ENCODE measurements at places on chromosomes 1 and 21.

DNA sequence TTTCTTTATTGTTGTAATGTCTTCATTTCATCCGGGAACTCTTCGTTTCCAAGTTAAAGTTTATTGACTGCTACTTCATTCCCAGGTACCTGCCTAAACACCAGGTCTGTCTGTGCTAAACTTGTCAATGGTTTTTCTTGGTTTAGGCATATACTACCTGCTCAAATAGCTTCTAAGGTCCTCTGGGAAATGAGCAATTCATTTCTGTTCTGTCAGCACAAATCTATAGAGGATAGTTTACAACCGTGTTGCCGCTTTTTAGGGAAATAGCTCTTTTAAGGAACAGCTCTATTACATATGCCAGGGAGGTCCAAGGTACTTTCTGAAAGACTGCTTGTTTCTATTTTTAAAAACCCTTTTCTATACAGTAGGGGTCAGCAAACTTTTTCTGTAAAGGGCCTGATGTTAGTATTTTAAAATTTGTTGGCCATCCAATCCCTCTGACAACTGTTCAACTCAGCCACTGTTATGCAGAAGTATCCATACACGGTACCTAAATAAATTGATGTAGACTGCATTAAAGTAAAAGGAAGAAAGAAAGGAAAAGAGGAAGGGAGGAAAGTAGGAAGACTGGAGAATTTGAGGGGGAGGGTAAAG lies 222.7 kb upstream of the PTBP2 start:
- DNase-seq: no peak

GRCh38 chr1:96588416-96588995 lies 133.1 kb upstream of the PTBP2 start:
- DNase-seq: no peak

DNA sequence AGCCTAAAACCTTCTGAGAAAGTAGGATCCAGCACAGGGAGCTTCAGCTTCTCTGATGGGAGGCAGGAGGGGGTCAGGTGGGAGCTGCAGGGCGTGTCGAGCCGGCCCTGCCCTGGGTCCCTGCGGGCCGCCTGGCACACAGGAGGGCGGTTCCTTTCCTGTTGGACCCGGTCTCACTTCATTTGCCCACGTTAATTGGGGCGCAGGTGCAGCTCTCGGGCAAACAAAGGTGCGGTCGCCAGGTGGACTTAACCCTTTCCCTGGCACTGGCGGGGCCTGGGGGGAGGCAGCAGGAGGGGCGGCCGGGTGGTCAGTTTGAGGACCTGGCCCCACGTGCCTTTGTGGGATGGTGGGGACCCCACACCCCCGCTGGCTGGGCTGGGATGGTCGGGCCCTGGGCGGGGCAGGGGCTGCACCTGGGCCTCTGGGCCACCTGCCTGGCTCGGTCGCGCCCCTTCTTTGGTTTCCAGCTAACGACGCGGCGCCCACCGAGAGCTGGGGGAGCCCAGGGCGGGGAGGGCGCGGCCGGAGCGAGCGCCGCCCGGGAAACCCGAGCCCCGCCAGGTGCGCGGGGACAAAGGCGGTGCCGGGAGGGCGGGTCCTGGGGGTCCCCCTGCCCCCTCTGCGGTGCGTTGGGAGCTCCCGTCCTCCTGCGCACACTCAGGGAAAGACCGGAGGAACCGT lies 20.8 kb upstream of the C1orf159 start:
- no peak for DNase-seq

- no peak for DNase-seq
Measured at GRCh38 chr1:69459244-69459643, 108.5 kb upstream of the LRRC7 start.

- no peak for DNase-seq
Measured at GRCh38 chr21:18373606-18374005, 30.0 kb downstream of the TMPRSS15 start.

DNA sequence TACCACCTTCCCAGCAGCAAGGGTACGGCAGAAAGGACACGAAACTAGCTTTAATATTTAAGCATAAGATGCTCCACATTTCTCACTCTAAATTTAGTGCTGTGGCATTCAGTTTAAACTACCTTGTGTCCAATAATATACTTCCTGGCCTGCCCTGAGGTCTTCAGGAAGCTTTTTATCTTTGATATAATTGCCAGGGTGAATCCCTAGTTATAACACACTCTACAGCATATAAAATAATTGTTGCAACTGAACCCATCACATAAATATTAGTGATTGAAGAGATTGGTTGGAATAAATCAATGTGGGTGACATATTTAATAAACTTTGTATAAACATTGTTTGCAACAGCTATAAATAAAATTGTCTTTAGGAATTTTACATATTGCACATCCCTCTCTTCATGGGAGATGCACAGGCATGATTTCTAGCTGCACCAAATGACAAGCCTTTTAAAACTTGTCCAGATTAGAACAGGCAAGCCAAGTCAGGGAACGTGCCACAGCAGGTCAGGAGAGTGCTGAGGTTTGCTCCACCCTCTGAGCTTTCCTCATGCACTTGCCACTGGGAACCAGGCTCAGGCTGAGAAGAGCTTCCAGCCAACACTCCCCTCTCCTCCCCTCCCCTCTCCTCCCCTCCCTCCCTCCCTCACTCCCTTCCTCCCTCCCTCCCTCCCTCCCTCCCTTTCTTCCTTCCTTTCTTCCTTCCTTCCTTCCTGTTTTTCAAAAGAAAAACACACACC lies 623.2 kb upstream of the PKN2 start:
- DNase-seq: no peak

DNA sequence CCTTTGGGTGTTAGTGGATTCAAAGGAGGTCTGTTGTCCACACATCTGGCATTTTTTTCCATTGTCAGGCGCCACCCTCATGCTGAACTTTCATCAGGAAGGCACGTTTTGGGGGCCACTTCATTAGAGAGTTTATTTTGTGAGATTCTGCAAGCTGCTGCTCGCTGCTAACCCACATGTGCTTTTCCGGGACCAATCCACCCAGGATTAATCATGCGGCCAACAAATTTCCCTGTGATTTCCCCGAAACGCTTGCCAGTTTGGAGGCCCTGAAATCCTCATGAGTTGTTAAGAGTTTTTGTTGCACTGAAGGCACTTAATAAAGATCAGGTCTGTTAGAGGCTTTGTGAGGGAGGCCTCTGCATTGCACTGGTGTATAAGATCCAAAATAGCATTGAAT lies 2.4 kb downstream of the PDPN start:
- no peak for DNase-seq

DNA sequence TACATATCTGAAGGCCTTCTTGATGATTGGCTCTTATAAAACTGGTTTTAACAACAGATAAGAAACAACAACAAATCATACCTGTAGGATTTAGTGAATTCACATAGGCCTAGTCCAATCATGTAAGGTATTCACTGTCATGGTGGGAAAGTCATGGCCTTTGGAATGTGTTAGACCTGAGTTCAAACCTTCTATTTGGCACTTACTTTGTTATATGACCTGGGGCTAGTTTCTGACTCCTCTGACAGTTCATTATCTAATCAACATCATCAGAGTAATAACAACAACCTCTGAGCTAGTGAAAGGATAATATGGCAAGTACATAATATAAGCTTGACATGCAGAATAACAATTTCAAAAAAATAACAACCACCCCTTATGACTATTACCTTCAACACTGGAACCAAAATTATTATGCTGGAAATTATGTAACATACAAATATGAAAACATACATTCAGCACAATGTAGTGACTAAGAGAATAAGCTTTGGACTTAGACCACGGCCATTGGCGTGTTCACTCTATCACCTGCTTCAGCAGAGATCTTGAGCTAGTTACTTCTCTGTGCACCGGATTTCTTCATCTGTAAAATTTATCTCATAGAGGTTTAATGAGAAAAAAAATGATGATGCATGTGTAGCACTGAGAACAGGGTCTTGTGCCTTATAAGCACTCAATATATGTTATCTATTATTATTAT lies 597.6 kb downstream of the LMO4 start:
- DNase-seq: no peak

DNA sequence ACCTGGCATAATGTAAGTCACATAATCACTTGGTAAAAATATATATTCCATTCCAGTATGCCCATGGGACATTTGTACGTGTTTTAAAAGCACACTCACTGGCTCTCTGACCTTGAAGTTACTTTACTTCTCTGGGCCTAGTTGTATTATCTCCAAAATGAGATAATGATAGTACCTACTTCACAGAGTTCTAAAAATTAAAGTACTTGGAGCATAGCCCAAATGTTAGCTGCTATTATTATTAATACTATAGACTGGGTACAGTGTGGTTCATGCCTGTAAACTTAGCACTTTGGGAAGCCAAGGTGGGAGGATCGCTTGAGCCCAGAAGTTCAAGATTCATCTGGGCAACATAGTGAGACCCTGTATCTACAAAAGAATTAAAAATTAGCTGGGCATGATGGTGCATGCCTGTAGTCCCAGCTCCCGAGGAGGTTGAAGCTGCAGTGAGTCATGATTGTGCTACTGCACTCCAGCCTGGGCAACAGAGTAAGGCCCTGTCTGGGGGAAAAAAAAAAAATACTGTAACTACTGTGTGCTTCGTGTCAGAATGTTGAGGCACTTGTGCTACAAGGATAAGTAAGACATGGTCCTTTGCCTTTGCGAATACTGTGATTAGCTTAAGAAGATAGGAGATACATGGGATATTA lies 45.7 kb downstream of the TDRD5 start:
- no peak for DNase-seq

DNA sequence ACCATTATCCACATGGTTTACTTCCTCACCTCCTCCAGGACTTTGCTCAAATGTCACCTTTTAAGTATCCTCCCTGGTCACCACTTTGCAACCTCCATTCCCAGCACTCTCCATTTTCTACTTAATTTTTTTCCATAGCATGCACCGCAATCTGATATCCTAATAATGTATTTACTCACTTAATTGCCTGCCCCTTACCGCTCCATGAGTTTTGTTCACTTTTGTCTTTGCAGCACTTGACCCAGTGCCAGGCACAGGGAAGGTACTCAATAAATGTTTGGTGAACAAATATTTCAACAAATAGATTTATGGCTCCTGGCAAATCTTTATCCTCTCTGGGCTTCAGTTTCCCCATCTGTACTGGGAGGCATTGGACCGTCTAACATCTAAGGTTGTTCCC lies 53.6 kb downstream of the UBE2T start:
- no peak for DNase-seq

DNA sequence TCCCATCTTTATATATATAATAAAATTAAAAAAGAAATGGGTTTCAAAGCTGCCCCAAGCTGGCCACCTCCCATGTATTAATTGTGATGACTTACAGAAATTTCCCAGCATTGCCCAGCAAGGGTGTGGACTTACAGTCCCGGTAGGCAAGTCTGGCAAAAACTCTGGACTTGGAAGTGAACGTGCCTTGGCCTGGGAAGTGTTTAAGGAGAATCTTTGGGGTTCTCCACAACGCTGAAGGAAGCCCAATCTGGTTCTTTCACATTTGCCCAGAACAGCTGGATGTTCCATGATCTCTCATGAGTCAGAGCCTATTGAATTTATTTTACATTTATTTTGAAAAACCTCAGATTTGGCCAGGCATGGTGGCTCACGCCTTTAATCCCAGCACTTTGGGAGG lies 98.4 kb upstream of the SLC45A1 start:
- no peak for DNase-seq

GRCh38 chr1:94032637-94033036 lies 88.3 kb downstream of the ABCA4 start:
- no peak for DNase-seq

GRCh38 chr21:14520535-14520934 lies 25.6 kb downstream of the SAMSN1 start:
- DNase-seq: peak; percentile 66

GRCh38 chr21:31157756-31158155 lies 119.5 kb upstream of the KRTAP19-8 start:
- no peak for DNase-seq

DNA sequence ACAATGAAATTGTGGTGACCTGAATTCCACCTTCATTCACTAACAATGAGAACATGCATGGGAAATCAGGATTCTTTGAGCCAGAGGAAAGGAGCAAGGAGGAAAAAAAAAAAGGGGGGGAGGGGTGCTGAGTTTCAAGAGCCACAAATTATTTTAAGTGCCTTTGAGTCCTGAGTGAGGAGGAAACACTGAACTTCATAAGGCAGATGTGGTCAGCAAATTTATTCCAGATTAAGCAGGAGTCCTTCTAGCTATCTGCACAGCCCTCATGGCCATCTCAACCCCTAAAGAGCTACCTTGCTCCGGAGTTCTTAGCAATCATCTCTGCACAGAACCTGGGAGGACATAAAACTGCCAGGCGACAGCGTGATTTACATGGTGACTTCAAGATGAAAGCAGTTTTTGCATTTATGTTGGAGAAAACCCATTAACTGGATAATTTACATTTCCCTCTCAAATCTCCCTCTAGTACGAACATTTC lies 21.7 kb downstream of the ASTN1 start:
- no peak for DNase-seq

- no peak for DNase-seq
Measured at GRCh38 chr21:36741506-36741905, 42.6 kb downstream of the SIM2 start.

GRCh38 chr1:62516600-62516999 lies 79.8 kb downstream of the USP1 start:
- peak; percentile 1 for DNase-seq

DNA sequence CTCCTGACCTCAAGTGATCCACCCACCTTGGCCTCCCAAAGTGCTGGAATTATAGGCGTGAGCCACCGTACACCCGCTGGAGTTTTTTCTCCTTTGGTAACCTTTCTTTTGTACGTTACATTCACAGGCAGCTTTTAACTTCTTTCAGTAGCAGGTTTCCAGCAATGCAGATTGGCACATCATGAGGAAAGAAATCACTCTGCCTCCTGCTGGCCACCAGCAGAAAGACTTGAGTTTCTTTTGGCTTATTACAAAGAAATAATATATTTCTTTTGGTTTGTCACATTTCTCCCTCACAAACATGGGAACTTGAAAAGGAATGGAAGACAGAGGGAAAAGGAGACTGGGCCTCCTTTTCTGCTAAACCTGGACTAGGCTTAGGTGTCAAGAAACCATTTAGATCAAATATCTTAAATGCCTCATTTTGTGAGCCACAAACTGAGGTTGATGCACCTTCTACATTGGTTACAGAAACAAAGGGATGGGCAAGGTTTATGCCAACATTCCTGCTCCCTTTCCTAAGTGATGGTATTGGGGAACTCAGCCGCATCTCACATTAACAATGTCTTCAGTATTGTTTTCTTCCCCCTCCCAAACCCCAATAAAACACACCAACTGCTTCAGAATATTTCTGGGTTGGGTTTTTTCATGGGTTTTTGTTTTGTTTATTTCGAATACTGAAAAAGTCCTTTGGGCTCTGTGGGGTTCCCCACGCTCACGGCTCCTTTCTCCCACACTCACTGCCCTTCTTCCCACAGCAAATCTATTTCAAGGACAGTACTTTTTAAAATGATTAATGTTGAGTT lies 7.7 kb downstream of the ENSA start:
- peak; percentile 60 for DNase-seq

All from inflammatory macrophage (primary cell).